ENCODE measurements at places on chromosomes 6 and 20.
A peak's percentile ranks its signal among the peaks of the same experiment; 100 is the strongest.

- DNase-seq, result no peak
These were observed 114.2 kb downstream of the COL12A1 start for GRCh38 chr6:75091467-75092190.

DNA sequence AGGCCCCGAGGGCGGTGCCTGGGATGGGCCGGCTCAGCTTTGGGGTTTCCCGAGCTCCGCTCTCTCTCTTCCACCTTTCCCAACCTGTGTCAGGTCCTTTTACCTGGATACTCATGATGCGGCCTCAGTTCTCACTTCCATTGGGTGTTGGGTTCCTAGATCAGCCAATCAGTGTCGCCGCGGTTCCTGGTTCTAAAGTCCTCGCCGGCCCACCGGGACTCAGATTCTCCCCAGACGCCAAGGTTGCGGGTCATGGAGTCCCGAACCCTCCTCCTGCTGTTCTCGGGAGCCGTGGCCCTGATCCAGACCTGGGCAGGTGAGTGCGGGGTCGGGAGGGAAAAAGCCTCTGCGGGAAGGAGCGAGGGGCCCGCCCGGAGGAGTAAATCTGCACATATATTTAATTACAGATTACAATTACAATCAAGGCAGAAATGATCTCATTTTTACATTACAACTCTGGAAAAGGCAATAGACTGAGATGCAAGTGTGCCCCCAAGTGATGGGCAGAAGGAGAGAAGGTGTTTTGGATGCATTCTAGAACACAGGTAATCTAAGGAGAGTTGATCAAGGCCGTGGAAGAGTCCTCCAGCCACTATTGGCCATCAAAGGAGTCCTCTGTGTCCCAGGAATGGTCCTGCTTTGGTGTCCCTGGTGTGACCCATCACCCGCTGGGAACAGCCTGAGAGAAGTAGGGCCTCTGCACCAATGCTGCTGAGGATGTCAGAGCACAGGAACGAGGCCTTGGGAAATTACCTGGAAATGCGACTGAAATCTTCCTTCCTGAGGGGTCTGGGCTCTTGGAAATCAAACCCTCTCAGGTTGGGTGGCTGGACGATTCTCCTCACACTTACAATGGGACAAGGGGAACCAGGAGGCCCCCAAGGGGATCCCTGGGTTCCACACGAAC is 34.7 kb upstream of the MICB start:
- DNase-seq, result peak; percentile 86

DNA sequence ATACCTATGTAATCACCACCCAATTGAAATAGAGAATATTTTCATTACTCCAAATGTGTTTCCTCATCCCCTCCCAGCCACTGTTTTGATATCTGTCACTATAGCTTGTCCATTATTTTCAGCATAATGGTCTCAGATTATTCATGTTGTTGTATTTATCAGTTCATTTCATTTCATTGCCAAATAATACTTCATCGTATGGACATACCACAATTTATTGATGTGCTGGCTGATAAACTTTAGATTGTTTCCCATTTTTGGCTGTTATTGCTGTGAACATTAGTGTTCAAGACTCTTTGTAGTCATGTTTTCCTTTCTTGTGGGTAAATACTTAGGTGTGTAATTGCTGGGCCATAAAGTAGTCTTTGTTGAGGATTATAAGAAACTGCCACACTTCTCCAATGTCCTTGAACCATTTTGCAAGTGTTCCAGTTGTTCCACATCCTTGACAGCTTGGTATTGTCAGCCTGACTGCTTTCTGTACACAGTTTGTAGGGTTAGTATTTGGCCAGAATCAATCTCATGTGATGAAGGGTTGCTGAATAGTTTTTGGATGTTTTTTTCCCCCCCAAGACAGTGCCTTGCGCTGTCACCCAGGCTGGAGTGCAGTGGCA is 44.3 kb downstream of the JARID2 start:
- no peak for DNase-seq

DNA sequence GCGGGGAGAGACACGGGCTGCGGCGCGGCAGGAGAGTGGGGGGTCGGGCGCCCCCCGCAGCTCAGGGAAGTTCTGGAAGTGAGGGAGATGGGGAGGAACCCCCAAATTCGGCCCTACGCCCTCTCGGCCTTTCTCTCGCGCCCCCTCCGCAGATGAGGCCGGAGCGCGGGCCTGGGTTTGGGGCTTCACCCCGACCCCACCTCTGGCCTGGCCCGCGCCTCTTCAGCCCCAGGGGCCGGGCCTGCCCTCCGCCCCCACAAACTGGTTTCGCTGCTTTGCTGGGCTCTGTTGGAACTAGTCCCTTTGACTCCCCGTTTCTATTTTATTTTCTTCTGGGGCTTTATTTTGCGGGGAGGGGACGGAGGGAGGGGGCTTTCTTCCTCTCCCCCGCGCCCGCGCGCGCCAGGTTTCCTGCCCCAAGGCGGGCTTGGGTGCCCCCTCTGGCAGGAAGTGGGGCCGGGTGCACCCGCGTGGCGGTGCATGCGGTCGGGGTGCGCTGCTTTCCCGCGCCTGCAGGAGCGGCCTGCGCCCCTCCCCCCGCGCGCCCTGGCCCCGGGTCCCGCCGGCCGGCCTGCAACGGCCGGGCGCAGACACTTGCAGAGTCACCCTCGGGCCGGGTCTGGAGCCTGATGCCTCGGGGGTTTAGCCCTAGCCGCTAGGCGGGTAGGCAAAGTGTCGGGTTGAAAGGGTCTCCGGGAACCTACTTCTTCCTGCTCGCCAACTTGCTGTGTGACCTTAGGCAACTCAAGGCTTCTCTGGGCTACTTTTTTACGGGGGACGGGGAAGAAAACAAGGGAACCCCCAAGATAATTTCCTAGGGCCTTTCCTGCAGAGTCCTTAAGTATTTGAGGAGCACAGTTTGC is 1.3 kb downstream of the HMGA1 start:
- DNase-seq, result no peak

DNA sequence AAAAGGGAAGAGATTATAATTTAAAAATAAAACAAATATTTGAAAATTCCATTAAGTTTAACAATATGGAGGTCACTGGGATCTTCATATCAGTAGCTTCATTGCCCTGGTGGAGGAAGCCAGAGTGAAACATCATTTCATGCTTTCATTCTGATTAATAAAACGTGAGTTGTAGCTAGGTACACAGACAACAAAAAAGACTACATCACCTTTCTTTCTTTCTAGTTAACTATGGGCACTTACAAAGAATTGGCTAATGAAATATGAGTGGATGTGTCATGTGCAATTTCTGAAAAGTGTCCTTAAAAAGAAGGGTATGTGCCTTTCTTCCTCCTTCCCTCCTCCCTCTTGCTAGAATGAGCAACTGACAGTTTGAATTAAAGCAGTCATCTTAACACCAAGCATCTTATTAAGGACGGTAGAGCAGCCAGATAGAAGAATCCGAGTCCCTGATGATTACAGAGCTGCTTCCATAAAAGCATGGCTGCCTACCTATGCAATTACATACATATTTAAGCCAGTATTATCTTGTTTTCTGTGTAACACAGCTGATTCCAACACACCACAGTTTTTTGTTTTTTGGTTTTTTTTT is 3.4 kb downstream of the SERAC1 start:
- DNase-seq, result no peak

All from stimulated activated CD8-positive, alpha-beta memory T cell treated with anti-CD3 and anti-CD28 coated beads, Interleukin-15, amount 100 ng/mL, for 1 hour (primary cell).